ENCODE measurements at places on chromosomes 12 and 14.
A peak's percentile ranks its signal among the peaks of the same experiment; 100 is the strongest.

DNA sequence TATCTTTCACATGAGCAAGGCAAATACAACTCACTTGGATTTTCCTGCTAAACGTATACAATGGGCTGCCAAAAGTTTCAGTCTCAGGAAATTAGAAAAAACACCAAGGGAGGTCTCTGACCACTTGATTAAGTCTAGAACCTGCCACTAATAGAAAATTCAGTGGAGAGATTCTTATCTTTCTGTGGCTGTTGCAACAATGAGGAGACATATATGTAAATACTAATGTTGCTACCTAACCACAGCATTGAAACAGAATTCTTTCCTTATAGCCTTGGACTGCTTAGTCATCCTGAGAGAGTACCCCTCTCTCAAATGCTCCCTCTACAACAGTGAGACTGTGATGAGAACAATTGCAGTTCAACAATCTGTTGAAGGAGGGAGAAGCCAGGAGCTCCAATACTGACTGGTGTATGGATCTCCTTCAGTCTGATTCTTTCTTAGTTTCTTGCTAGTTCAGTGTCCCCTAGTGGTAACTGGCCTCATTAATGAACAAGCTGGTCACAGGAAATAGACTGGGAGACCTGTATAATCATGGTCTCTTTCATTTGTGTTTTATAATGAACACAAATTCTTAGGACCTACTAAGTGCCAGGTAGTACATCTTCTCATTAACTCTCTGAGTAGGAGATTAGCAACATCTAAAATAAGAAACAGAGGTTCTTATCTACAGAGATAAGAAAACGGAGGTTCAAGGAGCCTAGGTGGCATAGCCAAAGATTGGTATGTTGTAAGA is 164.5 kb downstream of the SLC38A4 start:
- peak; percentile 36 for DNase-seq

- no peak for DNase-seq
Observed at GRCh38 chr12:5586201-5586600, 154.3 kb downstream of the NTF3 start.

GRCh38 chr14:67618617-67619063 is 1.1 kb upstream of the ARG2 start:
- peak; percentile 55 for DNase-seq

DNA sequence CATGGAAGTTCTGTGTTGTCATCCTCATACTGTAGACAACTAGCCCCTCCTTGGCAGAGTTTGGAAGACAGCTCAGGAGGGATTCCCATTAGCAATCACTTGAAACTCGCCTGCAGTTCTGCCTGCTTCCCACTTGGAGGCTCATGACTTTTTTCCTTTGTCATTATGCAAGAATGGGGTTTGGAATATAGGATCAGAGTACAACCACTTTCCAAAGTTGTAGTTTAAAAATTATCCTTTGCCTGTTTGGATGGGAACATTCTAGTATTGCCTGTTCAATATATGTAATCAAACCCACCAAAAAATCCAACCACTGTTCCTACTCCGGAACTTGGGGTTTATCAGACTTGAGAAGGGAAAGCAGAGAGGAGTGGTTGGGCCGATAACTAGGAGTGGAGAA is 2.1 kb upstream of the GPD1 start:
- DNase-seq: no peak

DNA sequence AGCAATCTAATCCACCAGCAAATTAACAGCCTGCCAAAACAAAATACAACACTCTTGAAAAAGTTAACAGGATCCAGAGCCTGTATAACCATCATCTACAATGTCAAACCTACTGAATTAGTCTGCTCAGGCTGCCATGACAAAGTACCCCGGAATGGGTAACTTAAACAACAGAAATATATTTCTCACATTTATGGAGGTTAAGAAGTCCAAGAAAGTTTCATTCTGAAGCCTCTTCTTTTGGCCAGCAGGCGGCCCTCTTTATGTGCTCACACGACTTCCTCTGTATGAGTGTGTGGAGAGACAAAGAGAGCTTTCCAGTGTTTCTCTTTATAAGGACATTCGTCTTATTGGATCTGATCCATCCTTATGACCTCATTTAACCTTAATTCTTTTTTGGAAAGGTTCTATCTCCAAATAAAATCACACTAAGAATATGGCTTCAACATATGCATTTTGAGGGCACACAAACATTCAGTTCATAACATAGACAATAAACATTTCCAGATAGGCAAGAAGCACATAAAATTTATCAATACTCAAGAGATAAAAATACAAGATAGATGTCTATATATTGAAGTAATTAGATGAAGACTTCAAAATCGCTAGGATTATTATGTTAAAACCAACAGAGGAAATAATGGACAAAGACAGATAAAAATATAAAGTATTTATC is 5.9 kb upstream of the RERG start:
- DNase-seq: no peak

DNA sequence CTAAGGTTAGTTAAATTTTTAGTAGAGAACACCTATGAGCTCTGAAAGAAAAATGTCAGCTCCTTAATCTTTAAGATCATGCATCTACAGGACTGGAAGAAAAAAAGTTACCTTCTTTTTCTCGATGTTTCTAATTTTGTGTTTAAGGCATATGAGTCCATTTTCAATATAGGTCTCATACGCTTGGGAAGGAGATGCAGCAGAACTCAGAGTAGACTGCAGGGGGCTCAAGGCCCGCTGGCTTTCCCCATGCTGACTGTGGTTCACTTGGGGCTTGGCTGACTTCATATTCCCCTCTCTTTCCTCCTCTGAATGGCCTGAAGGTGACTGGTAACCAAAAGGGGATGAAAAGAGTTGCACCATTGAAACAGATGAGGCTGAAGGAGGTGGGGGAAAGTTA is 1.5 kb downstream of the CAPRIN2 start:
- no peak for DNase-seq

GRCh38 chr14:96713426-96713825 is 83.8 kb upstream of the VRK1 start:
- no peak for DNase-seq

DNA sequence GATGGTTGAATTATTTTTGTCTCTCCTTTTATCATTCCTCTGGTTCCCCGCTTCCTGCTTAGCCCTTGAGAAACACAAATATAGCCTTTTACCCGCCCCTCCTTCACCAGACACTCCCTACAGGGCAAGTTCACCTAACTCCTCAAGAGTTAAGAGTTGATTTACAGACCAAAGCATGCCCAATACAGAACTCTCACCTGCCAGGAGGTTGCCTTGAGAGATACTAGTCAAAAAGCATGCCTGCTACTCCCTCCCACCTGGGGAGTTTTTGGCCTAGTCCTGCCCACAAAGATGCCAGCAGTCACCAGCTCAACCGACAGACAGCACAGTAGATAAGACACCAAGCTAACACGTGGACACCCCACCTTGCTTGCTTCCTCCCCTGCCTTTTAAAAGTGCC is 11.2 kb downstream of the LGMN start:
- no peak for DNase-seq

GRCh38 chr14:105508069-105508468 is 17.0 kb downstream of the TEDC1 start:
- no peak for DNase-seq

GRCh38 chr14:68722968-68723566 is 69.8 kb downstream of the ZFP36L1 start:
- DNase-seq: no peak

DNA sequence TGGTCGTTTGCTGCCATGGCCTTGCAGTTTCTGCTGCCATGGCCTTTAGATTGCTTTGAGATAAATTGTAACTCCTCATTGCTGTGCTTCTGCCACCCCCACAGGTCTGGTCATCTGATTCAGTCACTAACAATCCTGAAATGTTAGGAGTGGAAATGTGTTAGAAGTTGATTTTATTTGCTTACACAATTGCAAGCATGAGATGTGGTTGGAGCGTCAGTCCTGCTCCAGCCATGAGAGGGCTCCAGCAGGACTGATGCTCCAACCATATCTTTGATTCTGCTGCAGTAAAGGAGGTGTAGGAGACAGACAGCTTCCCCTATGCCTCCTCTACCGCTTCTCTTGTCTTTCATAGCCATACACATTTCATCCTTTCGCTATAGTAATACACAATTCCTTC is 226.8 kb upstream of the RGS6 start:
- DNase-seq: no peak

- no peak for DNase-seq
Observed at GRCh38 chr14:29799464-29800095, 128.1 kb downstream of the PRKD1 start.

DNA sequence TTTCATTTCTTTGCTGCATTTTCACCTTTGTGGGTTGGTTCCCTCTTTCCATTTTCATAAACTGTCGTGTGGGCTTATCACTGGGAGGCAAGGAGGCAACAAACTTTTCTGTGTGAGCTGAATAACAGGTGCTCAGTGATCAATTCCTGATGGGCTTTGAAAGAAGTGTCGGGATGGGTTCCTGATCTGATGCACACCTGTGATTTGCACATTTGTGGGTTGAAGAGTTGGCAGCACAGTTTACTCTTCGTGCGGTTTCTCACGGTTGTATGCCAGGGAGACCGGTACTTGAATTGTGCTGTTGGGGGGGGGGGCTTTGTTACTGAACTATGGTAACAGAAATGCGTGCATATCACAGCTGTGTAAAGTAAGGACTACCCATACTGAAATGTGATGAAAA is 16.0 kb upstream of the ASPG start:
- no peak for DNase-seq

GRCh38 chr14:64409126-64409920 is 21.2 kb downstream of the MTHFD1 start:
- no peak for DNase-seq

DNA sequence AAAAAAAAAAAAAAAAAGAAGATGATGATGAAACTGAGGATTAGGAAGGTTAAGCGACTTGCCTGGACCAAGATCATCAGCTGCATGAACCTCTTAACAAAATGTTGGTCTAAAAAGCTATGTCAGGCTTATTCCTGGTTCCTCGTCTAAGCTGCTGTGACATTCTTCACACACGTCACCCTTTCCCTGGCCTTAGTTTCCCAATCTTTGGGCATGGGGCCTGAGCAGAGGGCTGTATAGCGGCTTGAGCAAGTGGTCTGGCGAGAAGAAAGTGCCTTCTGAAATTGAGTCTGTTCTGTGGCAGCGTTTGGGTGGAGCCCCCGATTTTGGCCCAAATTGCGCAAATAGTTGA is 58.7 kb upstream of the CCND2 start:
- no peak for DNase-seq

DNA sequence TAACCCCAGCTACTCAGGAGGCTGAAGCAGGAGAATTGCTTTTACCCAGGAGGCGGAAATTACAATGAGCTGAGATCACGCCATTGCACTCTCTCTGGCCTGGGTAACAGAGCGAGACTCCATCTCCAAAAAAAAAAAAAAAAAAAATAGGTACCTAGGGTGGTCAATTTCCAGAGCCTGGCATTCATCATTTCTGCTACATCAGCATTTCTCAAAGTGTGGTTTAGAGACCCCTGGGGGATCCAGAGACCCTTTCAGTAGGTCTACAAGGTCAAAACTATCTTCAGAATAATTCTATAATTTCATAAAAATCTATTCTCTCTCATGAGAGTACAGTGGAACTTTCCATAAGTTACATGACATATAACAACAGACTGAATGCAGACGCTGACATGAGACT is 19.9 kb downstream of the CERS5 start:
- no peak for DNase-seq

GRCh38 chr12:27900920-27901879 is 71.3 kb downstream of the PTHLH start:
- no peak for DNase-seq

- no peak for DNase-seq
Observed at GRCh38 chr14:22802860-22803686, 12.2 kb downstream of the SLC7A7 start.

DNA sequence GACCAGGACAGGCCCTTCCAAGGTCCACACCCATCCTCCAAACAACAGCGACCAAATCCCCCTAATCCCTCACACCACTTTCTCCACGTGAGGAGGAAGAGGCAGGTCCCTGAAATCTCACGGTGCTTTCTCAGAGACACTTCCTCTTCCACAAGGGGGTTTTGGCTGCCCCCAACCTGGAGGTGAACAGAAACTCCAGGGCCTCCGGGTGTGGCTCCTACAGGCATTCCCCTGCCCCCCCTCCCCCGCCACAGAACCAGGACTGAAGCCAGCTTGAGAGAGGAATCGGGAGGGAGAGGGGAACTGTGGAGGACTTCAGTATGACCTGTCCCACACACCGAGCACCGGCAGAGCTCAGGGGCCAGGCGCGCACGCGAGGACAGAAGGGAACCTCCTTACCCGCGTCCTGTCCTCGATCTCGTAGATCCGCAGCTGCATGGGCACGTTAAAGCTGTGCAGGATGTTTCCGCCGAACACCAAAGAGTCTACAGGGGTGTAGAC is 60.2 kb downstream of the KDM2B start:
- no peak for DNase-seq

DNA sequence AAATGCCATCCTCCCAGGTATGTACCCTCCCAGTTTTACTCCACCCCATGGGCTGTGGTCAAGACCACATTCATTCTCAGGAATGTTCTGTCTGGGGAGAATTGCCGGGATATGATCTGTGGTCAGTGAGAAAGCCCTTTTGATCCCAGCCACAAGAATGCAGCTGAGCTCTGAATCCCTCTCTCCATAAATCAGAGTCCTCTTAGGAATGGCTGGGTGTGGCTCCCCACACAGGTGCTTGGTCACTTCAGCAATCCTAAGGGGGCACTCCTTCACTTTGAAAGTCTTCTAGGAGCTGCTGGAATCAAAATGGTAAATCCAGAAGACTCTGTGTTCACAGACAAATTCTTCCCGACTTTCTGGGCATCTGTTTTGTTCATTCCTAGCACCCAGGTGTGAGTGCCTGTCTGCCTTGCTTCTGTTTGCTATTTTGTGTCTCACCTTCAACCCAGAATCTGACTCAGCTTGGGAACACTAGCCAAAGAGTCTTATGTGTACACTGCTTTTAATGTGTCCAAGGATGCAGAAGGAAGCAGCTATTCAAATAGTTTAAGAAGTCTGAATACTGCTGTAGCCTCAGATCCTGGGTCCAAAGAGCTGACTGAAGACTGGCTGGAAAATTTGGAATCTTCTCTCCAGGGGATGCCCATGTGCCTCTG is 144.6 kb upstream of the CDKN3 start:
- no peak for DNase-seq

GRCh38 chr14:75986439-75986765 is 839 bp downstream of the IFT43 start:
- no peak for DNase-seq

DNA sequence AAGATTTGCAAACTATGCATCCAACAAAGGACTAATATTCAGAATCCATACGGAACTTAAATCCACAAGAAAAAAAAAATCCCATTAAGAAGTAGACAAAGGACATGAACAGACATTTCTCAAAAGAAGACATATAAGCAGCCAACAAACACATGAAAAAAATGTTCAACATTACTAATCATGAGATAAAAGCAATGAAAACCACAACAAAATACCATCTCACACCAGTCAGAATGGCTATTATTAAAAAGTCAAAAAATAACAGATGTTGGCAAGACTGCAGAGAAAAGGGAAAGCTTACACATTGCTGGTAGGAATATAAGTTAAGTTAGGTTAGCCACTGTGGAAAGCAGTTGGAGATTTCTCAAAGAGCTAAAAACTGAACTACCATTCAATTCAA is 16.2 kb downstream of the CDK17 start:
- no peak for DNase-seq

GRCh38 chr12:10362325-10362724 is 27.5 kb downstream of the KLRK1 start:
- DNase-seq: no peak

DNA sequence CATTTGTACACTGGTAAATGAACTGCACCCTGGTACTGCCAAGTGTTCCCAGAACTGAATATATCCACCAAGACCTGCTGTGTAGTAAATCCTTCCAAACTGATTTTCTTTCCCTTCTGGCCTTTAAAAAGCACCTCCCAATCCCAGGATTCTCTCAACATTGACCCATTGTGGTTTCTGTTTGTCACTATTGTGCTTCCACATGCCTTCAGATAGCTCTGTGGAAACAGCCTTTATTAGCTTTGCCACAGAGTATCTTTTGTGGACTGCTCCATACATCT is 949 bp upstream of the KIF21A start:
- no peak for DNase-seq

Data from NCI-H1436 (cell line).